NCI-H1694 treated with DMSO at 0.1 percent for 48 hours (cell line): ENCODE measurements at places on chromosomes 12 and 14.

- DNase-seq, result no peak
Observed at GRCh38 chr14:54662491-54663133, 95.7 kb downstream of the SAMD4A start.

GRCh38 chr14:22194664-22195063, 394.4 kb downstream of the DAD1 start:
- DNase-seq, result no peak

GRCh38 chr14:36755756-36756155, 94.1 kb downstream of the PAX9 start:
- DNase-seq, result peak; percentile 91

GRCh38 chr12:104263026-104263425, 40.5 kb upstream of the EID3 start:
- no peak for DNase-seq

- no peak for DNase-seq
Observed at GRCh38 chr12:109740694-109741245, 27.1 kb downstream of the FAM222A start.

DNA sequence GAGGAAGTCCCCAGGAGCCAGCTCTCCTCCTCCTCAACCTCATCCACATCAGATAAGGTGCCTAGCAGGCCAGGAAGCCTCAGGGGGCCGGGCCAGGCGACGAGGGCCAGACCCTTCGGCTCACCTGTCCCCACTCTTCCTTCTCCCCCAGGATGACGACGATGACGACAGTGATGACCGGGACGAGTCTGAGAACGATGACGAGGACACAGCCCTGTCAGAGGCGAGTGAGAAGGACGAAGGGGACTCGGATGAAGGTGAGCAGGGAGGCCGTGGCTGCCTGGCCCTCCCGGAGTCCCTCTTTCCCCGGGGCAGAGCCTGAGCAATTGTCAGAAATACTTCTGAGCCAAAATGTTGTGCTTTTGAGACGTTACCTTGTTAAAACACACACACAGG, 13.8 kb downstream of the SETD1B start:
- no peak for DNase-seq

DNA sequence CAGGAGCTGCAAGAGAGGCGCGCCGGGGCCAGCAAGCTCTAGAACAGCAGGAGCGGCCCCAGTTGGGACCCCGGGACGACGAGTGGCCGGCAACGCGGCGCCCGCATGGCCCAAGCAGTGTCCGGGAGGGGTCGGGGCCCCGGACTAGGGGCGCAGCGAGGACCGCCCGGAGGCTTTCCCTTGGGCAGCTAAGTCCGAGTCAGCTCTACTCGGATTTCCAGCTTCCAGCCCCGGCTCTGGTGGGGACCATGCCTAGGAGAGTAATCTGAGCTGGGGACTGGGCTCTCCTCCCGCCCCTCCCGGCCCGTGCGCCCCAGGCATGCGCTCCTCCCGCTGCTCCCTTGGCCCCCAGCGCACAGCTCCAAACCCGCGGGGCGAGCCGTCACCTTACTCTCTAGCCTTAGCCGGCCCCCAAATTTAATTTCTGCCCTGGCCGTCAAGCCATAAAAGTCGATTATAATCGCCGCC, 41.6 kb upstream of the CAPRIN2 start:
- no peak for DNase-seq

DNA sequence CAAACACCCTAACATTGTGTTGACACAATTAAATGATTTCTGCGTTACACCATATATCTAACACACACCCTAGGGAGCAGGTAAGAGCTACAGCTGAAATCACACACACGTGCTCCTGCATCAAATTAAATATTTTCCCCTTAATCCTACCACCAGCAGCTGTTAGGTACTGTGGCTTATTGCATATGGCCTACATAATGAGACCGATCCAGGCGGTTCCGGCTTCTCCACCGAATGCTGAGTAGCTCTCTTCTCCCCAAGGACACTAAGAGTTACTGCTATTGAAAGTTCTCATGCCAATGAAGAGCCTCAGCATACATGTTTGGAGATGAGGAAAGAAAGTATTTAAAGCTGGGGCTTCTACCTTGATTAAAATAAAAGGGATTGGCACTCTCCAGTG, 472.2 kb upstream of the STXBP6 start:
- DNase-seq, result no peak

DNA sequence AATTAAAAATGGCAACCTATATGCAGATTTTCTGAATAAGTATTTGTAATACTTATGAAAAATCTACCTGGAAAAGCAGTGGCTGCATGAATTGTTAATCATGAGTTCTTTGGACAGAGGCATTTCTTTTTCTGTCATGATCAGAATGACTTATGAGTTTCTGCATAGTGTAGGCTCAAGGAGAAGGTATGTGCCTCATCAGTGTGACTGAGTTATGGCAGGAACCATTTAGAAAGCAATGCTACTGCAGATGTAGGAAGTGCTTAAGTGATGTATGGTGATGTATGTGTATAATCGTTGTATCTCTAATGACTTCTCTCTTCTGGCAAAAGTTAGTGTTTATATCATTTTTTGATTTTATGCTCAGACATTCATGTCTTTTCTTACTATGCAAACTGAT, 816.4 kb upstream of the FBXO33 start:
- no peak for DNase-seq

- DNase-seq, result no peak
Observed at GRCh38 chr12:56161690-56162351, 3.7 kb downstream of the MYL6 start.

DNA sequence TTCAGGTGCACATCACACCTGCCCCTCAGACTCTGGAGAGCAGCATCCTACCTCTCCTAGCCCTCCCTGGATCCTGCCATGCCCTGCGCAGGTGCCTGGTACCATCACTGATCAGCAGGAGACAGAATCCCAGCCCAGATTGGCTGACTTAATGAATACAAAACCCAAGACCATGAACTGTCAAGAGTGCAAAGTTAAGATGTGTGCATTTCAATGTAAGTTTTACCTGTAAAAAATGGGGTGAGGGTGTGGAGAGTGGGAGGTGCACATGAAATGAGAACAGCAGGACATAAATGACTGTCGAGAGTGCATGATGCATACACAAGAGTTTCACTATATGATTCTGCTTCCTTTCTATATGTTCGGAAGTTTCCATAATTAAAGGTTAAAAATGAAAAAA, 57.9 kb upstream of the GPR68 start:
- no peak for DNase-seq
